ENCODE measurements at places on chromosomes 2 and 18.

DNA sequence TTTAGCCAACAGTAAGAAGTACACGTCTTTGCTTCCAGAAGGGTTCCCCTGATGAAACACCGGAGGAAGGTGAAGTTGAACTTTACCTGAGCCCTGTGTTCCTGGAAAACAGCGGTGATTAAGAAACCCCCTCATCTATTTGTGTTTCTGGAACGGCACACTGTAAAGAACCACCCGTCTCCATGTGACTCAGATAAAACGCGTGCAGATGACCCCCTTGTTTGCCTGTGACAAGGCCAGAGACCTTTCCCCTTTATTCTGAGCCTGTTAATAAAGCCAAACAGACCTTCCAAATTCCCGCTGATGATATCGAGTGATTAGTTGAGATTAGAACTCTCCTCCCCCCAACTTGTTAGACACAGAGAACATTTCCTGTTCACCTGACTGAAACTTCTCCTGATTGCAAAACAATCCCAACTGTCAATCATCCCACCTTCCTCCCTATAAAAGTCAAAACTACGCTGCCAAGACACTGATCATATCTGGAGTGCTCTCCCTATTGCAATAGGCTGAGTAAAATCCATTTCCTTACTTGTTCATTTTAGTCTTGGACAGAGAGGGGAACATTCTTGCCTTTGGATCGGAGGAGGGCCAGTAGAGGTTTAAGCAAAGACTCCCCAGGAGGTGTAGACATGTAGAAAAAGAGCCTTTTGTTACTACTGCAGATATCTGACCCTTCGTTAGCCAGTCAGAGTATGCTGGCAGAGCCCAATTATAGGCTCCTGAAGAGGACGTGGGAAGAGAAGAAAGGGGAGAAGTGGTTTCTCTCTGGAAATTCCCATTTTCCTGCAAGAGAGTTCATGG is 914 bp upstream of the IWS1 start:
- no peak for DNase-seq

GRCh38 chr2:27891673-27892105 is 1.2 kb downstream of the BABAM2 start:
- DNase-seq: no peak

DNA sequence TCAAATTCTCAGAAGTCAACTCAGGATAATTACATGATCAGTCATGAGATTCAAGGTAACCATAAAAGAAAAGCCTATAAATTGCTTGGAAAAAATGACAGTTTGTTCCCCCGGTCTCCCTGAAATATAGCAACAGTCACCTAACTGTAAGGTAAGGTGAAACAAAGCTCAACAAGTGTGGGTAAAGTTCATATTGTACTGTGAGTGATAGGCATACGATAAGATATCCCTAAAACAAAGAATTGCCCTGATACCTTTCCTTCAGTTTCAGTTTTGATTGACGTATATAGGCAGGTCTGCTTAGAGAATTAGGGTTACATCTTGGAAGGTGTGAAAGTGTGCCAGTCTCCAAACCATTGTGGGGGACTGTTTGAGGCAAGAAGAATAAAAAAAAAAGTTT is 4.0 kb upstream of the CCBE1 start:
- DNase-seq: no peak

- DNase-seq: no peak
Observed at GRCh38 chr2:131493199-131493968, 1.2 kb upstream of the MZT2A start.

- no peak for DNase-seq
Observed at GRCh38 chr18:67508146-67508545, 8.4 kb downstream of the DSEL start.

GRCh38 chr2:223549215-223549614 is 52.9 kb downstream of the SCG2 start:
- DNase-seq: peak; percentile 47

DNA sequence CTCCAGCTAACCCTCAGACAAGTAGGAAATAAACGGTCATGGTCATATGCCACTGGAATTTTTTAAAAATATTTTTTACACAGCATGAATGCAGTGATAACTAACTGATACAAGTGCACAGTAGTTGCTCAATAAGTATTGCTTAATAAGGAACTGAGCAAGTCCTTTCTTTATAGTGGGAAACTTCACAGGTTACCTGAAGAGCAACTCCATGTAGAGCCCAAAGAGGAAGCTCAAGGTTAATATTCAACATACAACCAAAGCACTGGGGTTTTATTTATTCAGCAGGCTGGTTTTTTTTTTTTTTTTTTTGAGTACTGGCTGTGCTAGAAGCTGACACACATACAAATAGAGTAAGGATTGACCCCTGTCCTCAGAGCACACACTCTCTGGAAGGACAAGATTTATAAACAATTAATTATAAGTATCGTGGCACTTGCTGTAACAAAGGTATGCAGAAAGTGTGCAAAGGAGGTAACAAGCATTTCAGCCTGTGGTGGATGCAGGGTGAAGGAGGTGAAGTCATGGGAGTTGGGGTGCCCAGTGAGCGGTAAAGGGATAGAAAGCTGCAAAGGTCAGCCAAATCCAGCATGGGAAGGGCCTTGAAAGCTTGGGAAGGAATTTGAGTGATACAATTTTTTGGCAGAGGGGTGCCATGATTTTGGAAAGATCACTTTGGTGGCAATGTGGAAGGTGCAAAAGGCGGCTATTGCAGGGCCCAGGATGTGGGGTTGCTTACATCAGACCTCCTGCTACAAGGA is 52.7 kb downstream of the ATOH8 start:
- no peak for DNase-seq

GRCh38 chr18:46343931-46344372 is 239.8 kb downstream of the HAUS1 start:
- no peak for DNase-seq

- no peak for DNase-seq
Observed at GRCh38 chr18:69872661-69873060, 75.0 kb downstream of the CD226 start.

- peak; percentile 27 for DNase-seq
Observed at GRCh38 chr18:26386002-26386401, 159.8 kb downstream of the TAF4B start.

DNA sequence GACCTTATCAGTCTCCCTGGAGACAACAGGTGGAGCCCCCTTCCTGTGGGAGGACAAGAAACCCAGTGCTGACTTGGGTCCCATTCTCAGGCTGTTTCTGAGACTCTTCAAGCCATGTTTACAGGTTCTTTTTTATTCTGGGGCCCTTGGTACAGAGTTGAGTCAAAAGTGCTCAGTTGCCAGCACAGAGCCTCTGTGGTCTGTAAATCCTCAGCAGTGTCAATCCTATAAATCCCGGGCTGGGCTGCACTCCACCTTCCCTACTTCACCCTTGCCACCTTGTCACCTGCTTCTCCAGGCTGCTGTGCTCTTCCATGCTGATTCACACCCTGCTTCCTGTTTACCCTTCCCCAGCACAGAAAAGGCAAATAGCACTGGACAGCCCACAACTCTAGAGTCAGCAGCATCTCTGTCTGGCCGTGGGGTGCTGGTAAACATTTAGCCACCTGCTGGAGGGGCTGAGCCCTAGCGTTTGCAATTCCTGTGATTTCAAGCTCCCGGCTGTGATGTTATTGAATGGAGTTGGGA is 74.7 kb downstream of the TNFRSF11A start:
- DNase-seq: peak; percentile 16

DNA sequence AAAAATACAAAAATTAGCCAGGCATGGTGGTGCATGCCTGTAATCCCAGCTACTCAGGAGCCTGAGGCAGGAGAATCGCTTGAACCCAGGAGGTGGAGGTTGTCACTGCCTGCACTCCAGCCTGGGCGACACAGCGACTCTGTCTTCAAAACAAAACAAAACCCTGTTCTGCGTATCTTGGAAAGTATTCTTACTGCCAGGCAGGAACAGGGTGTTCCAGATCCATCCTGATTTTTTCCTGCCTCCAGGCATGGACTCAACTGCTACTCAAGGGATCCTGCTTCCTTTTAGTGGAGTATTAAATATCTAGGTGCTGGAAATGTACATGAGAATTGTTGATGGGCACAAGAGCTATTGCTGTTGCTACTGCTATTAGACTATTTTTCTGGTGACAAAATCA is 12.3 kb downstream of the HSPD1 start:
- DNase-seq: no peak

DNA sequence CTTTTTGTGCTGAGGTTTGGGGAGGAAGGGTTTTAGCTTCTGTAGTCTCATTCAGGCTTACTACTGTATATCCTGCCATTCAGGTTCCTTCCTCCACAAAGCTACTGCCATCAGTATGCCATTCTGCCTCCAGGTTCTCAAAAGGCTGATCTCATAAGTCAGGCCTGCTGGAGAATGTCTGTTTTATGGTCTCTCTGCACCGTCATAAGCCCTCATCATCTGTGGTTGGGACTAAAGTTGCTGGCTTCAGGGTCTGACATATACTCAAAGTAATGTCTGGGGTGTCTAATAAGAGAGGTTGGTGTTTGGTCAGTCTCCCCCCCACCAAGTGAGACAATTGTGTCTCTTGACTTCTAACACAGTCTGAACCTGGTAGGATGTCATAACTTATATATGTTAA is 36.2 kb upstream of the CCBE1 start:
- DNase-seq: no peak

DNA sequence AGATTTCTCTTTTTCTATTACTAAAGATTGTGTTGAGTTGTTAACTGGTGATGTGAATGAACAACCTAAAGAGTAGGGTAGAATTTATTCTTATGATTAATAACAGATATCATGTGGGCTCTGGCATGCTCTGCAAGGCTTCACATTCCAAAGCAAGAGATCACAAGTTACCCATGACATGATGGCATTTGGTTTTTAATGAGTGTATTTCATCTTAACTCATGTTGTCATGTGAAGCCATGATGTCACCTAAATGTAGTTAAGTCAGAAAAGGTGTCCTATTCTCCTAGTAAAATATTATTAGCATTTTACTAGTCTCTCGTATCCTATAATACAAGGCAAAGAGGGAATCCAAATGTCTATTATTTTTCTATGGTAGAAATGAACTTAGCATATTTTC is 678.0 kb downstream of the ARHGAP15 start:
- DNase-seq: no peak

DNA sequence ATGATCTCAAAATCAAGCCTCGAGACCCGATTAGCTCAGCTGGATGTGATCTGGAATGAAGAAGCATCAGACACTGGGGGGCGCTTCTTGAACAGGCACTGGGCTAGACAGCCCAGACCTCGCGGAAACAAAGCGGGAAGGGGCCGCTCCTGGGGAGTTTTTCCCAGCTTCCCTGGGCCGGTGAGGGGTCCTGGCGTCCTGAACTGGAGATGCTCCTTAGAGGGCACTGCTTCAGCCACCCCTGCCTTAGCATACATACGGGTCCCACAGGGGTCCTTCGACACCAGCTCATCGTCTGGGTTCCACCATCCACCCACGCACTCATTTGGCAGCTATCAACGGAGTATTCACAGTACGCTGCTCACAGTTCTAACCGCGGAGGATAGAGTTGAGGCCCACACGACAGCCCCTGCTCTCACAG is 146.7 kb downstream of the TSN start:
- DNase-seq: no peak

DNA sequence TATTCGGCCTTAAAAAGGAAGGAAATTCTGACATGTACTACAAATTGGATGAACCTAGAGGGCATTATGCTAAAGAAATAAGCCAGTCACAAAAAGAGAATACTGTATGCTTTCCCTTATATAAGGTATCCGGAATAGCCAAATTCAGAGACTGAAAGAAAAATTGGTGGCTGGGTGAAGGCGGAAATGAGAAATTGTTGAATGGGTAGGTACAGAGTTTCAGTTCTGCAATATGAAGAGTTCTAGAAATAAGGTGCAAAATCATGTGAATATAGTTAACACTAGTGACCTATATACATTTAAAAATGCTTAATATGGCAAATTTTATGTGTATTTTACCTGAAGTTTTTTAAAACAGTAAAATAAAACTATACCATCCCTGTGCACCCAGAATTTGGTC is 43.1 kb downstream of the RMP24 start:
- no peak for DNase-seq

DNA sequence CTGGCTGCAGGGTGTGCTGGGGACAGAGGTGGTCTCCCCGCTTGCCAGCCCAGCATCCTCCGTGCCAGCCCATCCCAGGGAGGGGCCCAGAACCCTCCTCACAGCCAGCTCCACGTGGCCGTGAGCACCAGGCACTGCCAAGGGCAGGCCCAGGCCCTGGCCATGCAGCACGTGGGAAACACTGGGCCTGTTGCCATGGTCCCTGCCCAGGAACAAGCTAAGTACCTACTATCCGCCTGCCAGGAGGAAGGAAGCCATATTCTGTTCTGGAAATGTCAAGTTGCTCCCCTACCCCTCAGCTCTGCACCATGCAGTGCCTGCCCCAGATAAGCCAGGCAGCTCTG is 250.6 kb downstream of the CYP26B1 start:
- no peak for DNase-seq

DNA sequence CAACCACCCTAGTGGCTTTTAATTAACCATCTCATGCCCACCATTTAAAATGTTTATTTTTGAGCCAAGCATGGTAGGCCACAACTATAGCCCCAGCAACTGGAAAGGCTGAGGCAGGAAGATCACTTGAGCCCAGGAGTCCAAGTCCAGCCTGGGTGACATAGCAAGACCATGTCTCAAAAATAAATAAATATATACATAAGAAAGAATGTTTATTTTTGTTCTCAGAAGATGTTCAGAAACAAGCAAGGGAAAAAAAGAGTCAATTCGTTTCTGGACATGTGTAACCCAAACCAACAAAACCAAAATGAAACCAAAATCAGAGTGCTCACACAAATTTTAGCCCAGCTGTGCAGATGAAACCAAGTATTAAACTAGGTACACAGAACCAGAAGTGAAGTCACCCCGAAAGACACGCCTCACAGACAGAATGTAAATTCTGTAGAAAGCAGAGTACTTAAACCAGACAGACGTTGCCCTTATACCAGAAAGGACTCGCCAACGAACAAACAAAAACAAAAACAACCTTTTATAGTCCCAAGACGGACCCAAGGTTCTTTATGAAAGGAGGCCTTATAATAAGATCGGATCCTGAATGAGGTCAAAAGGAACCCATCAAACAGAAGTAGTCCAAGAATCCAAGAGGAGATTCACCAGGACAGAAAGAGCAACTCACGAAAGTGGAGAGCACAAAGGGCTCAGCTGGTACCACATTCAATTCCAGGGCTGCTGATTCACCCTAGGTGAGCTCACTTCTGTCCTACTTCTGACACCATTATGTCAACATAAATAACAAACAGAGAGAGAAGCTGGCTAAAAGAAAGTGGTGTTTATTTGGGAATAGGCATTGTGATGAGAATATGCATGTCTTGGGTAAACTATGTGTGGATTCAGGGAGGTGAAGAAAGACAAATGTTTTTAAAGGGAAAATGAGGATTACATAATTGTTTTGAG is 31.8 kb upstream of the MTCL1 start:
- no peak for DNase-seq

DNA sequence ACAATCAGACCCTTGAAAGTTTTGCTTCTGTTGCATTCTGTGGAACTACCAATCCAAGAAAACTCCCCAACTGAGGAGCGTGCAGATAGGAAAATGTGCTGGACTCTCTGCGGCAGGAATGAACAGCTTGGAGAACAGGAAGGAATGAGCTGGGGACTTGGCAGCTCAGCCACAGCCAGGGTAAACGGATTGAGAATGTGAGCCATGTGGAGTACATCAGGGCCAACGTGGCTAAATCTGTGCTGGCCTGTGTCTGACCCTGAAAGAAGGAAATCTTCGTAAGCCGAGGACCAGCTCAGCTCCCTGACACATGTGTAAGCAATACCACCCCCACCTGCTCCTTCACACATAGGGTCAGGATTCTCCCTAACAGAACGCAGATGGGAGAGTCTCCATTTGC is 1023.7 kb downstream of the BCL11A start:
- DNase-seq: no peak
